NCI-H226 (cell line): ENCODE measurements at places on chromosomes 3 and 15.
A peak's percentile ranks its signal among the peaks of the same experiment; 100 is the strongest.

DNA sequence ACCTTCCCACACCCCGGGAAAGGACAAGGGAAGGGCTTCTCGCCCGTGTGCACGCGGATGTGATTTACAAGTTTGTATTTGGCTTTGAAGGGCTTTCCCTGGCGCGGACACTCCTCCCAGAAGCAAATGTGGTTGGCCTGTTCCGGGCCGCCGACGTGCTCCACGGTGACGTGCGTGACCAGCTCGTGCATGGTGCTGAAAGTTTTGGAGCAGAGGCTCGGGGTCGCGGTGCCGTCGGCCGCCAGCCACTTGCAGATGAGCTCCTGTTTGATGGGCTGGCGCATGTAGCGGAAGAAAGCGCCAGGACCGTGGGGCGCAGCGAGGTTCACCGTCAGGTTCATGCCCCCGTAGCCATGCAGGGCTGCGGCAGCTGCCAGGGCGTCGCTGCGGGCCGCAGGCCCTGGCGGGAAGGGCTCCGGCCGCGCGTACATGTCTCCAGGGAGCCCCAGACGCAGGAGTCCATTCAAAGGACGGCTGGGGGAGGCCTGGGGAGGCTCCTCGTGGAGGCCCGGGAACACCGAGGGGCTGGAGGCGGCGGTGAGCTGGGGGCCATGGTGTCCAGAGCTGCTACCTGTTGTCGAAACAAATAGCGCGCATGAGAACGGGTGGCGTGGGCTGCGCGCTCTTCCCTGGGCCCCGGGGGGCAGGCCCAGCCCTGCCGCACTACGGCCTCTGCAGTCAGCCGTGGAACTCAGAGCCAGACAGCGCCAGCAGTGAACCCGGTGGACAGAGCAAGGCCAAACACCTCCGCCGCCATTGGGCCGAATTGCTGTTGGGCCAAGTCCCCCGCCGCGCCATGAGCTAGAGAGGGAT, 10.2 kb downstream of the ZIC4 start:
- DNase-seq: no peak

- peak; percentile 71 for DNase-seq
Measured at GRCh38 chr3:9864200-9864927, 15.7 kb downstream of the CIDEC start.

DNA sequence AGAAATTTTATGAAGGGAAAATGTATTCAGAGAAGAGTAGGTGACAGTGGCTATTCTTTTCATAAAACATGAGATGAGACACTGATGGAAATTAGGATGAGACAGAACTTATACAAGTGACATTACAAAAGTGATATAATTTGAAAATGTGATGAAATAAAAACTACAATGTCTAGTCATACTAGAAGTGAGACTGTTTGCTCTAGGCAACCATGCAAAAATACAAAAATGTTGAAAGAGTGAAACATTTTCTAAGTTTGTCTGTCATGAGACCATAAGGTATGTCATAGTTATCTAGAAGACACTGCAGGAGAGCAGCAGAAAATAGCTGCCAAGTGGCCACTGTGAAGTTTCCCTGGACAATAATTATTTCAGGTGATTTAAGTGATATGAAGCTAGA, 459.5 kb downstream of the DIPK2A start:
- DNase-seq: no peak

DNA sequence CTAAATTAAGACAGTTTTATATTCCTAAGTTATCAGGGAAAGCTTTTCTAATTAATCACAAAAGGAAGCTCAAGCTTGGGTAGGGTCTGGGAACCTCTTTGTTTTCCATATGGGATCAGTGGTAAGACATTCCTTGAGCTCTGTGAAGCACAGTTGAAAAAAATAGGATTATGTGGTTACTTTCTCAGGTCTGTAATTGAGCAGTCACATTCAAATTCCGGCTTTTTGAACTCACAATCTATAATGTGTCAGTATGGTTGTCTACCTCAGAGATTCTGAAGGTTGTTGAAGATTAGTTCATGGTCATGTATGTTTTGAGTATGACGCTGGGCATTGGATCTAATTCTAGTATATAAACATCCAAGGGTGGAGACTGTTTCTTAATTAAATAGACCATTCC, 364.5 kb downstream of the LPP start:
- DNase-seq: no peak

DNA sequence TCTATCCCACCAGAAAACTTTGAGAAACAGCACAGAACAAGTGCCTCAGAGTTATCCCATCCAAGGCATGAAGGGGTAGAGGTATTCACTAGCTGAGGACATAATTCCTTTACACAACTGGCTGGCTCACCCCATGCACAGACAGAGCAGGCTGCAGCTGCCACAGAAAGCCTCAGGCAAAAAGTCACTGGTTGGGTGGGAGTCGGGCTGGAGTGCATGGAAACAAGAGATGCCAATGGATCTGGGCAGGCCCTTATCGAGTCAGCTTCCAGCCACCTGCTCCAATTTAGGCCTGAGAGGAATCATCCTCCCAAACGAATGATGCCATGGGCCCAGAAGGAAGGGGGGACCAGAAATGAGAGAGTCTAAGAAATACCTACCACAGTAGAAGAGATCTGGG, 83.0 kb downstream of the RSL24D1 start:
- no peak for DNase-seq

DNA sequence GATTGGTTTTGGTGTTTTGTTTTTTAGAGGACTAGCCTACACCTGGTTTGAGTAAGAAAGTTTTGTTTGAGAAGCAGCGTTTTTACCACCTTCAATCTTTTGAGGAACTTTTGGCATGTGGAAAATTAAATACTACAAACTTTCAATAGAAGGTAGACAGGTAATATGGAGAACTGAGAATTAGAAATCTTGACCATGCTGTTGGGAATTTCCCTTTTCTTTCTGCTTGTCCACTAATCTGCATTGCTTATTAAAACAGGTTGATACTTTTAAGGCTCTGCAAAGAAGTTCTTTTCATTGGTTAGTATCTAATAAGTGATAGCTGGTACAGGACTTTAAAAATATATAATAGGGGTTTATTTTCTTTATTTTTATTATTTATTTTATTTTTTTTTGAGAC, 31.9 kb downstream of the UBE2E1 start:
- no peak for DNase-seq

DNA sequence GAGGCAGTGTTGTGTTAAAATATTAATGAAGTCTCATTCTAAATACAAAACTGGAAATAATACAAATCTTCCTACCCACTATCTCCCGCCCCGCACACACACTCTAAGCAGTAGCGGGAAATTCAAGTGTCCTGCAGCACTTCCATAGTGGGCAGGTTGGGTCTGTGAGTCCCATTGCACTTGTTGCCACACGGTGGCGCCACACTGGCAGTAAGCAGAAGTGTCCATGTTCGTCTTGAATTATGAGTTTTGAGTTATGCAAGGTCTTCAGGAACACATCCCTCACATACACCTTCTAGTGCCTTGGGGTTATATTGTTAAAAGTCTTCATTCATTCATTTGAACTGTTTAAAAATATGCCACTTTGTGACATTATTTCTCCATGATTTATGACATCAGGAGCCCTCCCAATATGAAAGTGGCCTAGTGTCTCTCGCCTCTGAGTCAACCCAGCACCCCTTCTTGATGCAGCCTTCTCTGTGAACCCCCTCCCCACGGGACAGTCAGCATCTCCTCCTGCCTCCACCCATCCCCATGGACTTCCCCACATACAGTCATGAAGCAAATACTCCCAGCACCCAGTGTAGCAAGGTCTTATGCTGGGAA, 17.6 kb upstream of the CCDC174 start:
- no peak for DNase-seq

DNA sequence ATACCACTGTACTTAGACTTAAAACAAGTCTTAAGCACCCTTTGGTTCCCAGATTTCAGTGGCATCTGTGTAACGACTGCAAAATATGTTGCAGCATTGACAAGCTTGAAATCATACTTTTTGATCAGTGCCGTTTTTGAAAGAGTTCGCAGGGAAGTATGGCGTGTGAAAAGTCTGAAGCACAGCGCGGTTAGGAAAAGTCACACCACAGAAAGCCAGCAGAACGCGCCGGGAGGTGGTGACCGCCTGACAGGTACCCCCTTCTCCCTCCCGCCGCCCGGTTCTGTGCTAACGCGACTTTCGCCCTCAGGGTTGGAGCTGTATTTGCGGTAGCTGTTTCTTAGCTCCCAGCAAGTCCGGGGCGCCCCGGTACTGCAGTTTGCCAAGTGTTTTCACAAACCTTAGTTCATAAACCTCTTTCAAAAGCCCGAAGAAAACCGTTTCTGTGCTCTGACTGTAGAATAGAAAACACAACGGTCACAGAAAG, 481 bp upstream of the CRYBG3 start:
- peak; percentile 9 for DNase-seq

- no peak for DNase-seq
Measured at GRCh38 chr15:42772144-42772543, 35.2 kb upstream of the CDAN1 start.

DNA sequence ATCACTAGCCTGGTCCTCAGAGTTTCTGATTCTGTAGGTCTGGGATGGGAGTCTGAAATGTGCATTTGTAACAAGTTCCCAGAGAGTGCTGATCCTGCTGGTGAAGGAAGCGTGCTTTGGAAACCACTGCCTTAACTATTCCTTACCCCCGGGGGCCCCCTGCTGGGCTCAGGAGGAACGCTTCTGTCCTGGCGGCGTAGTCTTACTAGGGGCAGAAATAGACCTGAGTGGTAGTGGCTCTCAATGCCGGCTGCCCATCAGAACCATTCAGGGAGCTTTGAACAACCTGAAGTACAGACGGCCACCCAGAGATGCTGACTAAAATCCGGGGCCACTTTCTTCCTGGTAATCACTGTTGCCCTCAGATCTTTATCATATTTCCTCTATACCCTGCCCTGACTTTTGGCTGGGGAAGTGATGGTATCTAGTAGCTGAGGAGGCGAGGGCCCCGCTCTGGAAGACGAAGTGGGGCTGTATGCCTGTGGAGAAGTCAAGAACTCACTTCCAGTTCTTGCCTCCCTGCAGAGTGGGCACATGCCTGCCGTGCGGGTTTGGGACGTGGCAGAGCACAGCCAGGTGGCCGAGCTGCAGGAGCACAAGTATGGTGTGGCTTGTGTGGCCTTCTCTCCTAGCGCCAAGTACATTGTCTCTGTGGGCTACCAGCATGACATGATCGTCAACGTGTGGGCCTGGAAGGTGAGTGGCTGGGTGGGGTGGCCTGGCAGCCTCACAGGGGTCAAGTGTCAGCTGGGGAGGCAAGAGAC, 16.3 kb upstream of the JMJD7 start:
- DNase-seq: peak; percentile 36

DNA sequence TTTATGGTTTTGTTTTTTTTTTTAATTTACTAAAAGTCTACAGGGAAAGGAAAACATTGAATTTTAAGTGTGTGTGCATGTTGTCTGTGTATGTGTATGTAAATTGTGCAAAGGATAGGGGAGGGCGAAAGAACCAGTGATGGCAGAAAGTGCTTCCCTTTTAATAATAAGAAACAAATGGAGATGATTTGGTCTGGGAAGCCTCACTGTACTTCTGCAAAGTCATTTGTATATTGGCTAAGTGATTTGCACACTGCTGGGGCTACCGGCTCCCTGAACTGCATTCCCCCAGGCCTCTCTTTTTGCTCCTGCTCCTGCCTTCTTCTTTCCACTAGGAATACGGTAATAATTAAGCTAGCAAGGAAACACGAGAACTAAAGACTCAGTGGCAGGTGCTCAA, 101.2 kb downstream of the CD47 start:
- no peak for DNase-seq

DNA sequence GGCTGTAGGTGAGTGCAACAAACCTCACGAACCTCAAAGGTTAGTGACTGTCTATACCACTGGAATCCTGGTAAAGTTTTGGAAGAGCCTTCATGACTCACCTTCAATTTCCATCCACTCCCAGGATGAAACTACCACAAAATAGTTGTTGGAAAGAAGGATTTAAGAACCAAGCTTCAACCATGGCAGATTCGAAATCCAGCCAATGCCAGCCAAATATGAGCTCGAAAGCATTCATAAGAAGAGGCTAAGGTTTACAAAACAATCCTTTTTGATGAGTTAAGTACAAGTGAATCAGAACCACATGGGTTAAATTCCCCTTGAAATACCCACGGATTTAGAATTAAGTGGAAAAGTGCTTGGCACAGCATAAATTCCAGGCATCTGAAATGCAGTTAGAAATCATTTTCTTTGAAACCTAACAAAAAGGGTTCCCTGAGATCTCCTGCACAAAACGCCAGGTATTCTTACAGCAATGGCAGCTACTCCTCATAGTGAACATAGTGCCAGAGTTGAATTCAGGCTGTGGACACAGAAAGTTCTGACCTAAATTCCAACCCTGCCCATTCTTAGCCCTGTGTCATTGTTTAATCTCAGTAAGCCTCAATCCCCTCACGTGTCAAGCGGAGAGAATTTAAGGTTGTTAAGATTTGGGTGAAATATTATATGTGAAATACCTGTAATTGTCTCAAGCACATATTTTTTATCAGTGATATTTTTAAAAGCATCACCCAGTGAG, 89.2 kb downstream of the FBN1 start:
- DNase-seq: no peak

GRCh38 chr15:100468285-100468684, 60.5 kb downstream of the CERS3 start:
- DNase-seq: peak; percentile 94

- DNase-seq: no peak
Measured at GRCh38 chr15:80856809-80857377, 77.7 kb downstream of the CEMIP start.

DNA sequence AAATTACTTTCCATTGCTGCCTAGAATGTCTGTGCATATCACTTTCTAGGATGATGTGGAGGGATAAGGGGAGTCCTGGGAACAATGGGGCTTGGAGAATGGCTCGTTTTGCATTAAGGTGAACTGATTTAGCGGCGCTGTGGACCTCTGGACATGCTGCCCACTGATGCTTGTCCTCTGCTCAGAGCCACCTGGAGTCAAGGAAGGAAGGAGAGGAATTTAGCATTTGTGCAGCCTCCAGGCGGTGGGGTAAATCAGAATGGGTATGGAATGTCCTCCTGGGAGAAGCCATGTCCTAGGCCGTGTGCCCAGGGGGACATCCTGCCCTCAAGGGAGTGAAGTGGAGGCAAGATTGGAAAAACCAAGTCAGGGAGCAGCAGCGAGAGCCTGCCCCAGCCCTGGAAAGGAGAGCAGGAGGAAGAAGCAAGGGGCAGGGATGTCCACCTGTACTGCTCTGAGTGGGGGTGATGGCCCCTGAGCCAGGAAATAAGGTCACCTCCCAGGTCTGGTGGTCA, 37.8 kb downstream of the KY start:
- DNase-seq: no peak

DNA sequence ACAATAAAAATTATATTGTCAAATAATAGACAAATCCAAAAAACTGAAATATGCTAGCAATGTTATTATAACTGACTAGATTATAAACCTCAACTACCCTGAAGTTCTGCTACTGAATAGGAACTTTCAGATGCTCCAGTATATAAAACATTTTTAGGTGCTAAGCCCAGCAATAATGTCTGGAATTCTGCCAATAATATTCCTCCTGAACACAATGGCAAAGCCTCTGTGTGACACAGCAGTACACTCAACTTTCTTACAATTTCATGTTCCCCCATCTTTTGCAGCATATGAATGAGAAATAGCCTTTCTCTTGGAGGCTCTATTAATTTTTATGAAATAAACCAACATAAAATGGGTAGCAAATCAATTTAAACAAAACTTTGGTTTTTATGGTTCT, 29.5 kb downstream of the ATOSA start:
- no peak for DNase-seq

GRCh38 chr3:195118671-195119070, 152.3 kb downstream of the XXYLT1 start:
- DNase-seq: no peak
